ENCODE measurements at places on chromosomes 12 and 14. TPM values are rescaled to one million over a fixed set of nuclear protein-coding genes. Genes with fewer than 3 reads are reported as not detected.

RNASE3 gene
- not detected for total RNA-seq

ADAMTS20 gene
- not detected for total RNA-seq

RERGL gene
- total RNA-seq, result not detected

L3HYPDH gene
- 74.0 TPM for total RNA-seq

ASB2 gene
- total RNA-seq, result not detected

OR4E1 gene
- not detected for total RNA-seq
